Lung microvascular endothelial cell (primary cell): ENCODE measurements at places on chromosomes 11 and 22. TPM values are rescaled to one million over a fixed set of nuclear protein-coding genes. Genes with fewer than 3 reads are reported as not detected.

GSTT2B gene
- total RNA-seq = 0.65 and 4.0 TPM in 2 replicates

ZNF280B gene
- total RNA-seq = 0.20 and 0.22 TPM in 2 replicates

CNTN5 gene
- not detected in 2 replicates for total RNA-seq

CBX6 gene
- 11.9 and 13.3 TPM in 2 replicates for total RNA-seq

KIAA1671 gene
- 29.6 and 29.9 TPM in 2 replicates for total RNA-seq

PDGFD gene
- total RNA-seq = 23.5 and 43.8 TPM in 2 replicates

OR52H1 gene
- total RNA-seq = under 0.01 TPM in 1 of 2 replicates, not detected in the other

RIMBP3C gene
- under 0.01 TPM in 2 replicates for total RNA-seq

KCNJ5 gene
- not detected in 2 replicates for total RNA-seq

SCGB1D1 gene
- not detected in 2 replicates for total RNA-seq

CD6 gene
- not detected in 2 replicates for total RNA-seq
